ENCODE measurements at places on chromosomes 4 and X.

- no peak for DNase-seq
Measured at GRCh38 chr4:176641237-176641636, 151.5 kb downstream of the VEGFC start.

GRCh38 chrX:78476701-78477100, 149.3 kb upstream of the CYSLTR1 start:
- DNase-seq, result no peak

DNA sequence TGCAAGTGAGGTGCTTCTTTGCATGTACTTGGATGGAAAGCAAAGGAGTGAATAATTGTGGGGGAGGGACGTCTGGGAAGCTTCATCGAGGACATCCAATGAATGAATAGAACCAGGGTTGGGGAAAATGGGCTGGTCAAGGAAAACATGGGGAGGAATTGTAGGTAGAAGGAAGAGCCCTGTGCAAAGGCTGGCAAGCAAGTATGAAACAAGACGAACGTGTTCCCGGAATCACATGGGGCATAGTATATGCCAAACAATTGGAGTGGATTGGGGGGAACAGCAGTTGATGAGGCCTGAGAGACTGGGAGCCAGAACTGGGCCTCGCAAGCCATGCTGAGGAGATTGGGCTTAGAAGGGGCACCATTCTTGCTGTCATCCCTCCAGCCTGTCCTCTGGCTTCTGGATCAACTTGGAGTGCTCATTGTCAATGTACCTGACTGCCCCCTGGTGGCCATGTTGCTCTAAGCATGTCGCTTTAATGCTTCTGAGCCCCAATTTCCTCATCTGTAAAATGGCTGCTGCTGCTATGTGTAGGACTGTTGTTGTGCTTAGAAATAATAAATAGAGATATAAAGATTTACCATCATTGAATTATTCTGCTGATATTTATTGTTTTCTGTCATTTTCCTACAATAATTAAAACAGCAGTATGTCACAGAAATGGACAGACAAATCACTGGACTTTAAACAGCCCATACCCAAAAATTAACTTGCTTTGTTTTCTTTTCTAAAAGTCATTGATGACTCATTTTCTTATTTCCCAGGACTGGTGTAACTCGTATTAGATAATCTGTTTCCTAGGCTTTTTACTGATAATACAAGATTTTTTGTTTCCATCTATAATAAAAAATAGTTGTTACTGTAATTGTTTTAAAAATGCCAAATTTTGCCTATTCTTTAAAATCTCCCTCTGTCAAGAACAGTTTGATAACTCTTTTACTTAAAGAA, 66.4 kb downstream of the JADE3 start:
- DNase-seq, result peak; percentile 49

DNA sequence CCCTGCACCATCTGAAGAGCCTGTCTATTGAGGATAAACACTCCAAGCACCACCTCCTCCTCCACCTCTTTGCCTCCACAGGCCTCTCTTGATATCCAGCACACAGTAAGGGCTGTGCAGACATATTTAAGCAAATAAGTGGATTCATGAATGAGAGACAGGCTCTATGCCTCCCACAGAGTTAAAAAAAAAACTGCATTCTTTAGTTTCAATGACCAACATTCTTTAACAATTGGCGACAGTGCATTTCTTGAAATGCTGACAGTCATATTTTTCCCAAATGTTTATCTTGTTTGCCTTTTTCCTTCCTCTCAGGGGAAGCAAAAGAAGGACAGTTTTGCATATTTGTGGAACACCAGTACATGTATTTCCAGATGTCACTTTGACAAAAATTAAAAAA, 38.6 kb downstream of the MXRA5 start:
- no peak for DNase-seq

- DNase-seq, result peak; percentile 83
Measured at GRCh38 chr4:36394352-36394903, 113.0 kb downstream of the DTHD1 start.

DNA sequence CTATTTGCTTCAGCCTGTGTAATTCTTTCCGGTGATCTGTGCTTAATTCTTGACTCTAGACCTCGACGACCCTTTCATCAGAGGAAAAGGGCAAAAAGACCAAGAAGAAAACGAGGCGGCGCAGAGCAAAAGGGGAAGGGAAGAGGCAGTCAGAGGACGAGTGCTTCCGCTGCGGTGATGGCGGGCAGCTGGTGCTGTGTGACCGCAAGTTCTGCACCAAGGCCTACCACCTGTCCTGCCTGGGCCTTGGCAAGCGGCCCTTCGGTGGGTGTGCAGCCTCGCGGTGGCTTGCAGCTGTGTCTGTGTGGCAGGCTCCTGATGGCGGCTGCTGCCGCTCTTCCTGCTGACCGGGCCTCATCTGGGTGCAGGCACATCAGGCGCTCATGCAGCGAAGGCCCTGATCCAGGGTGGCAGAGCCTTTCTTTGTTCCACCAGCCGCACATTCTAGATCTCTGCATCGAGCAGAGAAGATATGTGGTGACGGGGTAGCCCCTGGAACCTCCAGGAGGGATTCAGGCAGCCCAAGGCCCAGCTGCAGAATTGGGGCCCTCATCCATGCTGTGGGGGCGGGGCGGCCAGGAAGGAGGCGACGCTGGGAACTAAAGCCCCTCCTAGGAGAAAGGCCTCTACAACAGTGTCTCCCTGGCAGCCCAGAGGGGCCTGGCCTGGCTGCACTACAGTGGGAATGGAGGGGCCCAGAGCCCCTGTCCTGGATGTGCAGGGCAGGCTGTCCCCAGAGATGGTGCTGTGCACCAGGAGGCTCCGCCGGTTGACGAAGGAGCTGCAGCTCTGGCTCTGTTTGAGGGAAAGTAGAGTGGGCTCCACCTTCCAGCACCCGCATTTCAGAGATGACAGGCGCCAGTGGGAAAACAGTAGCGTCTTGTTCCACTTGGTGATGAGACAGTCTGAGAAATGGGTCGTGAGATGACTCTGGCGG, 32.1 kb downstream of the NELFA start:
- no peak for DNase-seq

DNA sequence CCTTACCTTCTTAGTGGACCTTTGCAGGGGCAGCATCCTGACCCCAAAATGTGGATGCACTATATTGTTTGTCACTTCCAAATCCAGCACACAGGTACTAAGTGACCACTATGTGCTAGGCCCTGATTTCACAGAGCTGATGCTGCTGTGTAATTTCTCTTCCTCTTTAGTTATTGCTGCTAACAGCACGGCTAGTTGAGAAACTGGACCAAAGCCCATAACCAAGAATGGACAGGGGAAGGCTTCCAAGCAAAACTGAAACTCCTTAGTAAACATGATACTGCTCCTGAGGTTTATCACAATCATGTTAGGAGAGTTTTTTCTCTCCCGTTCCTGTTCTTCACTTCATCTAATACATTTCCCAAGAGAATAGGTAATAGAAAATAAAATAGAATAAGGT, 172.9 kb upstream of the TTC29 start:
- no peak for DNase-seq
